ENCODE measurements at places on chromosomes 2 and 18.

- no peak for DNase-seq
These were observed 16.7 kb downstream of the BCL11A start for GRCh38 chr2:60536746-60537145.

- no peak for DNase-seq
These were observed 1.0 kb downstream of the HDLBP start for GRCh38 chr2:241314226-241315092.

- DNase-seq: no peak
These were observed 72.2 kb downstream of the HDAC4 start for GRCh38 chr2:239328351-239329191.

GRCh38 chr2:6024229-6024628 is 332.0 kb downstream of the SOX11 start:
- no peak for DNase-seq

DNA sequence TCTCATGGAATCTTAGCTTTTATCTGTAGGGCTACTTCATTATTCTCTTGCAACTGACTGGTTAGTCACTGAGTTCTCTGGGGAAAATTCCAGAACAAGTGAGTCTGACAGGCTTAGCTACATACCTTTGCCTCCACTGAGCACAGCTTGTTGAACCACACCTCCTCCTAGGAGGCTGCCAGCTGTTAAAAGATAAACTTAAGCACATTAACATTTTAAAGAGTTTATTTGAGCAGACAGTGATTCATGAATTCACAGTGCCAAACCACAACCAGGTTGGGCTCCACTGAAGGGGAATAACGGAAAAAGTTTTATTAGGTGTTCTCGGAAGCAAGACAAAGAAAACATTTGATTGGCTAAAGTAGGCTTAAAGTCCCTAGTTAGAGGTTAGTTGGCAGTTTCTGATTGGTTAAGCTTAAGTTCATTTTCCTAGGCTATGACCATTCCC is 12.5 kb upstream of the SLC38A11 start:
- no peak for DNase-seq

DNA sequence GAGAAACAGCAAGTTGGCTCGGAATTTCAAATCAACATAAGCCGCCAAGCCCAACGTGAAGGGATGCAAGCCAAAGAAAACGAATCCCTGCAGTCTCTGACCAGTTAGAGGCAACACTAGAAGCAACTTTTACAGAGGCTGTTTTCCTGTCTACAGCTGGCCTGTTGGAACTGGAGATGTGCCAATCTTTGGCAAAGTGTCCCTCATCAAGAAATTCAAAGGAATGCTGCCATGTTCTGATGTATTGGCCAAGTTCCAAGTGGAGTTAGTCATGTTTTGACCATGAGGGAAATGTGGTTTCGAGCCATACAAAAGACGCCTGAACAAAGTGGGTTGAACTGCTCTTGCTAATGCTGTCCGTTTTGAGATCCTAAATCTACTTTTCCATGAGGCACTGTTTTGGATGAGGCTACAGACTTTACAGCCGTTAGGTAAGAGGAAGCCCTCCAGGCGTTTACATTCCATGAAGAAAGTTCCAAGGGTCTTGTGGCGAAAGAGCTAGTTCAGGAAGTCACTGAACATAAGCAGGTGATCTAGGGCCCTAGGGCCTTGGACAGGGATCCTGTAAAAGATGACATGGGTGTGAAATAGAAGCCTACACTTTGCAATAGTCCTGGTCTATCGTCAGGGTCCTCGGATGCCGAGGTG is 140.7 kb upstream of the PXDN start:
- no peak for DNase-seq

DNA sequence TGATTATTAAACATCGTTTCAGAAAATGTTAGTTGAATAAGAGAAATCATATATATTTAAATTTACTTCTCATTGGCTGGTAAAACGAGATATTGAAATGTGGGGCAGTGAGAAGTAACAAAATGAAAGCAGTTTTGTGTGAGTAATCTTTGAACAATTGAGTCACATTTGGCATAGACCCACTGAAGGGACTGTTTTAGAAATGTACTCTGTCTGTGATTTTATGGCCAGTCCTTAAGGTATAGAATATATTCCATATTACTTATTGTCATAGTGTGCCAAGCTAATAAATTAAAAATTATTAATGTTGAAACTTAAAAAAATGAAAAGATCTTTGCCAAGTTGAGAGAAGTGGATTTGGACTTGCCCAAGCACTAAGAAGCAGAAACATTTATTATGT is 222.4 kb upstream of the COL3A1 start:
- DNase-seq: no peak

- no peak for DNase-seq
These were observed 327.6 kb downstream of the TDRD15 start for GRCh38 chr2:21451403-21451802.

- no peak for DNase-seq
These were observed 23.2 kb upstream of the SLC35F6 start for GRCh38 chr2:26740890-26741302.

DNA sequence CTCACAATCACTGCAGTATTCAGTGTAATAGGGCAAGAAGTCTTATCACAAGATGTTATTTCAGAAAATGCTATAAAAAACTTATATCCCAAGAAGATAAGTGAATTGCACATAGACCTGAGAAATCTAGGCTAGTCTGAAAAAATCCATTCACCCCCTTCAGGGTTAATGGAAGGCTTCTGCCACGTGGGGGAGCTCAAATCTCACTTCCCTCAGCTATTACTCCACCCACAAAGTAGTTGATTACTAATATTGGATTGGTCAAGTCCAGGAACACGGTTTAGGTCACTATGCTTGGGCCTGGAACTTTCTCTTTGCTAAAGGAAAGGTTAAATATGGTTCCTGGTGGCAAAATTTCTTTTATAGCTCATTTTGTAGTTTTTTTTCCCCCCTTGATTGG is 51.2 kb upstream of the ADAM23 start:
- no peak for DNase-seq

- no peak for DNase-seq
These were observed 1.2 kb upstream of the OTX1 start for GRCh38 chr2:63049211-63049969.

- no peak for DNase-seq
These were observed 488.8 kb downstream of the PARD3B start for GRCh38 chr2:205034034-205034433.

DNA sequence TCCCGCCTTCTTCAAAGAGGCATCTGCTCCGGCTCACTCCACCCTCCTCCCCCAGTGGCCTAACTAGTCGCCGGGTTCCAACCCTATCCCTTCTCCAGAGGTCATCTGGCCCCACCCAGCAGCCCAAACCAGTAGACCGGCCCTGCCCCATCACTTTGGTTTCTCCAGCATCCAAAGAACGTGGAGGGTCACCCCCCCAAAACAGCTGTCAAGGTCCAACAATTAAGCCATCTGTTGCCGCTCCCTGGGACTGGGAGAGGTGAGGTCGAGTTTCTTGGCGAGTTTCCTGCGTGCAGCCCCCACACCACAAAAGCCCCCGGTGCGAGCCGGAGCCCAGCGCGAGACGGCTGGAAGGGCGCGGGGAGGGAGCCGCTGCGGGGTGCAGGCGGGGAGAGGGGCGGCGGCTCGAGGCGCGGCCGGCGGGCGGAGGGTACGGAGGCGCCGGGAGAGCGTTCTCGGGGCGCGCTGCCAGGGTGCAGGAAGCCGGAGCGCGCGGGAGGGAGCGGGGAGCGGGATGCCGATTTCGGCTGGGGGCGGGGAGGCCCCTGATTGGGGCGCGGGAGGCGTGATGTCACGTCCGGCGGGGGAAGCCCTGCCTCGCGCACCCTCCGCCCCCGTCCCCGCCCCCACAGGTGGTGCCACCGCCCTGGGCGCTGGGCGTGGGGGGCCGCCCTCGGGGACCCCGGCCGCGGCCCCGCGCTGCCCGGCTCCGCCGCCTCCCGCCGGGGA is 571 bp upstream of the GPC1 start:
- DNase-seq: peak; percentile 73

- DNase-seq: no peak
These were observed 28.0 kb upstream of the PPP3R1 start for GRCh38 chr2:68280348-68280747.

GRCh38 chr2:169363560-169364150 is 1.3 kb upstream of the LRP2 start:
- DNase-seq: no peak

- no peak for DNase-seq
These were observed 8.4 kb downstream of the SIGLEC15 start for GRCh38 chr18:45833846-45834245.

- no peak for DNase-seq
These were observed 726.6 kb upstream of the FANCL start for GRCh38 chr2:58967736-58968135.

GRCh38 chr2:151292141-151292540 is 2.7 kb upstream of the NMI start:
- DNase-seq: no peak

GRCh38 chr18:25228410-25228809 is 123.6 kb downstream of the ZNF521 start:
- no peak for DNase-seq

- no peak for DNase-seq
These were observed 3.3 kb downstream of the SLC8A1 start for GRCh38 chr2:40448476-40449079.

- no peak for DNase-seq
These were observed 241.3 kb downstream of the HDAC4 start for GRCh38 chr2:239159476-239159911.

DNA sequence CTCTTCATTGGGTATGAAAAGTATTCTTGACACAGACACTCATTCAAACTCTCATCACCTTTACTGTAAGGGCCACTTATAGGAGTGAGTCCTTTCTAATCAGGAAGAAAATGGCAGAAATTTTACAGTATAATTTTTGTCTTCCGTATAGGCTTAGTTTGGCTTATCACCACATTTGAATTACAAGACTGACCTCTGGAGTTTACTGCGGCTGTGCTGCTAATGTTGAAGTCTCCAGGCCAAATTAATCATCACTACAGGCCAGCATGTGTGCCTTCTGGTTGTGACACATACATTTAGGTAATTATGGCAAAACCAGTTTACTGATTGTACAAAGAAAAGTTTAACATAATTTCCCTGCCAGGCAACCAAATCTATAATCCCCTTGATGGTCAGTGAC is 753.6 kb upstream of the GCFC2 start:
- DNase-seq: no peak

DNA sequence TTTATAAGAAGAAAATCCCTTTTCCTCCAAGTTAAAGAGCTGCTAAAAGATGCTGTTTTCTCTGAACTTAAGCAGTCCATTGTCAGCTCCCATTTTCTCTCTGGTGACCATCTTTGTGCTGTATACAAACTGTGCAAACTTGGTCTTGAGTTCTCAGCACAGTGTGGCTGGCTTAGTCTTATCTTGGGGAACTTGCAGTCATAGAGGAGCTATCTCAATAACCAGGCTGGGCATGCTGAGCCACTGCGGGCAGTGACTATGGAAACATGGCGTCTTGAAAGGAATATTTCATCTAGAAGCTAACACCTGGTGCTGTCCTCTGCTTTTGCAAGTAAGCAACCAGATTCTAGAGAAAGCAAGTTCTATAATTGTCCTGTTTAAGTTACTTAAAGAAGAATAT is 1334.4 kb upstream of the CELF4 start:
- DNase-seq: no peak

GRCh38 chr2:43748333-43748732 is 25.5 kb upstream of the DYNC2LI1 start:
- no peak for DNase-seq

- peak; percentile 56 for DNase-seq
These were observed at the start of gene MGAT4A for GRCh38 chr2:98731041-98731893. Gene MGAT4A (minus strand): TSS chr2:98731132. CDS start chr2:98726332, 4,800 bp downstream.

DNA sequence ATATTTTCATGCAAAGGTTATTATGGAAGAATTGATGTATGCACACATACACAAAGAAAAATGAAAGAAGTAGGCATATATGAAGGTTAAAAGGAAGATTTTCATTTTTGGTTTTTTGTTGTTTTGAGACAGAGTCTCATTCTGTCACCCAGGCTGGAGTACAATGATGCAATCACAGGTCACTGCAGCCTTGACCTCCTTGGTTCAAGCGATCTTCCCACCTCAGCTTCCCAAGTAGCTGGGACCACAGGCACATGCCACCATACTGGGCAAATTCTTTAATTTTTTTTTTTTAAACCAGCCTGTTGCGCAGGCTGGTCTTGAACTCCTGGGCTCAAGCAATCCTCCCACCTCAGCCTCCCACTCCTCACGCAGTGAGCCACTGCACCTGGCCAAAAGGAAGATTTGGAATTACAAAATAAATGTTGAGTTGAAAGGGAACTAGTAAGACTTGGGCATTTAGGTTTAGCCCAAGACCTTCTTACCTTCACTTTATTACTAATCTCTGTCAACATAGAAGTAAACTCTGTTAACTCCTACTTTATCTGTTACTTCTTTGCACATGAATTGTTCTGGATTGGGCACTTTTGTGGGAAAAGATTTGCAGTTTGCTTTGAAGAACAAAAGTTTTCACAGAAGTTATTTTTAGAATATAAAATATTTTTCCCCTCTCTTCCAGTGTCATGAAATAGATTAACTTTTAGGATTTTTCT is 31.7 kb upstream of the NBEAL1 start:
- DNase-seq: no peak

DNA sequence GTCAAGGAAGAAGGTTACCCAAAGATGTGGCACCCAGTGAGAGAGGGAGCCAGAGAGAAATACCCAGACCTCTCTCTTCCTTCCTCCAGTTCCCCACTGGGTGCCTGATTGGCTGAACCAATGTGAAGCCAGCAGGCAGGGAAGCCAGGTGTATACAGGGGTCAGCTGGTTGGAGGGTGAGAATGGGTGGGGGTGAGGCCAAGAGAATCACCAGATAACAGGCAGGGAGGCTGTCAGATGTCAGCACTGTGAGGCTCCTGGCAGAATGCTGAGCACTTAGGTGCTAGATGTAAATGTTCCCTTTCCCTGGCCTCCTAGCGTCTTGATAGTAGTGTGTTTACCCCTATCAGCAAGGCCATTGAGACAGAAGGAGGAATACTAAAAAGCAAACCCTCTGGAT is 104.0 kb upstream of the MGAT5 start:
- no peak for DNase-seq

DNA sequence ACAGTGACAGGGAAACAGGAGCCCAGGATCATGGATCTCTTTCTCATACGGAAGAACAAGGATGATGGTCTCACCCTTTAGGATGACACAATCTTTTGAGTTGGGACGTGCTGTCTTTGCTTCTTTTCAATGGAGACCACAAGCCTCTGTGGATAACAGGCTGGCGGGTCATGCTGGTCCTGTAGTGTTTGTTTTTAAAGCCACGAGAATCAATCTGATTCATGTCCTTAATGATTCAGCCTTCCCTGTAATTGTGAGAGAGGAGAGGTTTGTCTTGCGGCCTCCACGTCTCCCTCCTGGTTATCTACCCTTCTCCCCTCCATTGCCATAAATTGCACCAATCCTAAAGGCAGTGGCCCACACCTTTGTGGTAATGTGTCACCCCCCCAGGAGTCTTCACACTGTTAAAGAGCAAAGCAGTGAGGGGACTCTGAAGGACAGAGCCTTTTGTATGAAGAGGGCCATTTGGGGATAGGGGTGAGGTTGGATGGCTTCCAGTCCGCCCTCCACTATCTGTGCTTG is 87.7 kb upstream of the TGFA start:
- no peak for DNase-seq

- no peak for DNase-seq
These were observed 155.3 kb downstream of the PRKCE start for GRCh38 chr2:45806563-45807358.

DNA sequence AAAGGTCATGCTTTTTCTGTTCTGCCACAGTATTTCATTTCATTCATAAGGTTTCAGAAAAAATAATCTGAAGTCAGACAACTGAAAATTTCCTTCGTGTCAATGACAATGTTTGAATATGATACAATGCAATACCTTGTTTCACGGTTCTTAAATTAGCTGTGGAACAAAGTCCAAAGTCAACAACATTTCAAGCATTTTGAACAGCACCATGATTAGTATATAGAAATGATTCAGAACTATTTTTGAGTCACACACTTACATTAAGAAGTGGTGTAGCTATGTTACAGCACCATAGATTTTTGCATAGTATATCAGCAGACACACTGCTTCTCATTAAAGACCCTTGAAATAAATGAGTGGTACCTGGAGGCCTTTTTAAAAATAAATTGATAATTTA is 178.3 kb upstream of the DSEL start:
- DNase-seq: no peak
